Hair follicular keratinocyte (primary cell): ENCODE measurements at places on chromosomes 4 and X. TPM values are rescaled to one million over a fixed set of nuclear protein-coding genes. Genes with fewer than 3 reads are reported as not detected.

Gene SCD5
- 13.5 and 28.0 TPM in 2 replicates for total RNA-seq

Gene NPY5R
- not detected in 2 replicates for total RNA-seq

Gene G3BP2
- total RNA-seq, result 95.7 and 99.7 TPM in 2 replicates

Gene HDX
- 1.7 and 4.0 TPM in 2 replicates for total RNA-seq

Gene FGF13
- total RNA-seq, result not detected in 2 replicates

Gene XAGE1A
- not detected in 2 replicates for total RNA-seq

Gene GCNA
- total RNA-seq, result 0.39 and 0.57 TPM in 2 replicates

Gene ZNF157
- 0.19 TPM in 1 of 2 replicates, not detected in the other for total RNA-seq

Gene SH3RF1
- 8.8 and 11.2 TPM in 2 replicates for total RNA-seq

Gene TMEM144
- 2.4 and 3.1 TPM in 2 replicates for total RNA-seq
